ENCODE measurements at places on chromosomes 3 and 15.

DNA sequence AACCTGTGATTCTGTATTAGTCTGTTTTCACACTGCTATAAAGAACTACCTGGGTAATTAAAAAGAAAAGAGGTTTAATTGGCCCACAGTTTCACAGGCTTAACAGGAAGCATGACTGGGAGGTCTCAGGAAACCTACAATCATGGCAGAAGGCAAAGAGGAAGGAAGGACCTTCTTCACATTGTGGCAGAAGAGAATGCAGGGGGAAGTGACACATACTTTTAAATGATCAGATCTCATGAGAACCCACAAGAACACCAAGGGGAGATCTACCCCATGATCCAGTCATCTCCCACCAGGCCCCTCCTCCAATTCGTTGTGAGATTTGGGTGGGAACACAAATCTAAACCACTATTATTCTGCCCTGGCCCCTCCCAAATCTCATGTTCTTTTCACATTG lies 6.1 kb downstream of the ZKSCAN7 start:
- DNase-seq = no peak

GRCh38 chr15:51046799-51047449 lies 47.8 kb downstream of the TNFAIP8L3 start:
- no peak for DNase-seq

- DNase-seq = peak; percentile 91
These were observed 14.7 kb downstream of the PAK2 start for GRCh38 chr3:196754091-196754981.

DNA sequence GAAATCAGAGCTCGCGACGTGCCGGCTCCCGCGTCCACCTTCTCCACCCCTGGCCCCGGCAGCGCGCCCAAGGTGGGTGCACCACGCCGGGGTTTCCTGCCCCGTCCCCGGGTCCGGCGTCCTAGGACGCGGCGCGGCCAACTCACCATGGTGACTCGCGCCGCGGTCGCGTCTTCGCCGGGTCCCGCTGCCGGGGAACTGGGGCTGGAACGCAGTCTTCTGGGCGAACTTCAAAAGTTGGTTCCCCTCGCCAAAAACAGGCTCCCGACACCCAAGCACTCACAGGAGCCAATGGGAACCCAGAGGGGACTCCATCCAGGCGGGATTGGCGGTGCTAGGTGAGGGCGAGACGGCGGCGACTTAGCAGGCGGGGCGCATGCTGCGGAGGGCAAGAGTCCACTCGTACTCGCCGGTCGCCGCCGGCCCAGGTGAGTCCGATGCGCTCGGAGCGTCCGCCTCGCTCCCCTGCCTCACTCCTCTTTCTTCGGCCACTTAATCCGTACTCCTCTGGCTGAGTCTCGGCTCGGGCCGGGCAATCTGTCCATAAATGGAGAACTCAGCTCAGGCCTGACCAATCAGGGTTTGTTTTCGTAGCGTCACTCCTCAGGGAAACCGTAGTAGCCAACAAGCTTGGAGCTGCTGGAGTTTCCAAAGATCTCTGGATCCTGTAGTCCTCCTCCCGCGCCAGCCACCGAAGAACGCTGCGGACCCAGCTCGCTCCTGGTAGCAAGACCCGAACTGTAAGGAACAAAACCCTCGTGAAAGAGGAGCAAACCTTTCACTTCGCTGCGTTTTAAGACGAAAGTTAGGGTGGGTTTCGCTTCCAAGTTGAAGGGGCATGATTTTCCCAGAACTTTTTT lies at the start of gene MYO1E:
TSS of gene MYO1E (minus strand) at position 520 of the 860 bp plus-strand sequence. CDS start at position 149, 371 bp downstream.
- peak; percentile 99 for DNase-seq

GRCh38 chr15:59399465-59400102 lies 26.9 kb upstream of the MYO1E start:
- no peak for DNase-seq

DNA sequence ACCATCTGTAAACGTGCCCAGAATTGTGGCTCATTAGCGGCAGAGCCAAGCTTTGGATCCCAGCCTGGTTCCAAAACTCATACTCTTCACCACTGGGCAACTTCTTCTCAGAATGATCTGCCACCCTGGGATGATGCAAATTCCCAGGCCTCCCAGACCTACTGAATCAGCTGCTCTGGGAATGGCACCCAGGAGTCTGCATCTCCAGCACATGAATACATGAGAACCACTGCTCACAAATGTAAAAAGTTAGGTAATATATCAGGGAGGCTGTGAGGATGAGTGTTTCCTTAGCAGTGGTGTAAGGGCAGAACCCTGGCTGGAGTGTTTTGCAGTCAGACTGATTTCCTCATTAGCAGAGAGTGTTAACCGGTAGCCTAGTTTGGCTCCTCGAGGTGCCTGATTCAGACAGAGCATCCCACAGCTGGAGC lies 94.2 kb downstream of the LIPC start:
- no peak for DNase-seq

GRCh38 chr3:126121632-126122031 lies 37.7 kb upstream of the SLC41A3 start:
- DNase-seq = no peak

DNA sequence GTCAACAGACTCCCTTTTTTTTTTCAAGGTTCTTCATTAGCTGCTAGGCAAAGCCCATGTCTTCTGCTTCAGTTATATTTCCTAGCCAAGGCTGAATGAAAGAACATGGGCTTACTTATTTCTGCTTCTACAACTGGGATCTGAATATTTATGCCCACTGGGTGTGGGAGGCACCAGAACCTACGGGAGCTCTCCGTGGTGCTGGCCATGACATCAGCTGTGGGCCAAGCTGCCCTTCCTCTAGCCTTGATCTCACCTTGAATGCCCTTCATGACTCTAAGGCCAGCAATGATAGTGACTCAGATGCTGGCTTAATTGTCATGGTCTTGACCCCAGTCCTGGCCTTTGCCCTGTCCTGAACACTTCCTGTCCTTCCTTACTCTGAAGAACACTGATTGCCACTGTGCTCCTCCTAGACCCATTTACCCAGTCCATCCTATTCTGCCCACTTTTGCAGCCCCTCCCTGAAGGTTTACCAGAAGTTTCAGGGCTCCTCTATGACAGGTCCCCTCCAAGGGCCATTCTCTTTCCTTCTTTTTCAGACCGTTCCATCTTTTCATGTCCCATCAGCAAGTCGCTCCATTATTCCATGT lies 32.8 kb upstream of the PRR20G start:
- peak; percentile 62 for DNase-seq

DNA sequence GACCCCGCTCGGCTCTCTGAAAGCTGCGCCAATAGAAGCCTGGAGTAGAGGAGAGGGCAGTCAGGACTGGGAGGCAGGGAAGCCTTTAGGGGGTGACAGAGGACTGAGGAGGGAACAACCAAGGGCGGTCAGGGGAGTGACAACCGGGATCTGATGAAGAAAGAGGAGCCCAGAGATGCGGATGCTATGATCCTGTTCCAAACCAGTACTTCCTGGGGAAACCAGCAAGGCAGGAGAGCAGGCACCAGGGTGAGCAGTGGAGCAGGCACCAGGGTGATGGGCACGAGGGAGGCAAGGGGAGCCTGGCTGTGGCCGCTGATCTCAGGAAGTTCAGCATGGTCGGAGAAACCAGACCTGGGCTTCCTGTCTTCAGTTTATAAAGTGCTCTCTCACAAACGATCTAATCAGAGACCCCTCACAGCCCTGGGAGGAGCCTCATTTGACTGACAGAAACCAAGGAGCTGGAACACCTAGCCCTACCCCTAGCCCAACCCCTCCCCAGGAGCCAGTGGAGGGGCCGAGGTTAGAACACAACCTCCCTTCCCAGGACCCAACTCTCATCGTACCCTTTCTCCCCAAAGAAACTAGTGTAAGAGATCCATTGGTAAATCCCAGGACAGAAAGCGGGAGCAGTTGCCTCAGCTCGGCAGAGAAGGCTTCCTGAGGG lies 34.9 kb downstream of the CCDC33 start:
- DNase-seq = no peak

GRCh38 chr3:135213213-135213612 lies 418.2 kb downstream of the EPHB1 start:
- DNase-seq = no peak

DNA sequence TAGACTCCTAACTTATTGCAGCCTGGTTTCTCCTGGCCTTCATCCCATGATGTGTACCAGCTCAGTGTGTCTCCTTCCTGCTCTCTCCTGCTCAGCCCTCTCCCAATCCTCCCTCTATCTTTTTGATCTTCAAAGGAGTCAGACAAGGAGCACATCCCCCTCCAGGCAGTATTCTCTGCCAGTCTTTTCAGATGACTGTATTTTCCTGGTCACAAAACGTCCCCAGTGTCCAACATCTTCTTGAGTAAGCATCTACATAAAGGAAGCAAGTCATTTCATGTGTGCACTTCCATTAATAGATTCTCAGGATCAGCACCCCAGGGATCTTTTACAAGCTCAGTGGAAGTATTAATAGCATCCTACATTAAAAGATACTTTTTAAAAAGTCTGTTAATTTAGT lies 148.9 kb upstream of the THBS1 start:
- DNase-seq = no peak

- DNase-seq = no peak
These were observed 1141.6 kb downstream of the IGSF11 start for GRCh38 chr3:117893001-117893400.

DNA sequence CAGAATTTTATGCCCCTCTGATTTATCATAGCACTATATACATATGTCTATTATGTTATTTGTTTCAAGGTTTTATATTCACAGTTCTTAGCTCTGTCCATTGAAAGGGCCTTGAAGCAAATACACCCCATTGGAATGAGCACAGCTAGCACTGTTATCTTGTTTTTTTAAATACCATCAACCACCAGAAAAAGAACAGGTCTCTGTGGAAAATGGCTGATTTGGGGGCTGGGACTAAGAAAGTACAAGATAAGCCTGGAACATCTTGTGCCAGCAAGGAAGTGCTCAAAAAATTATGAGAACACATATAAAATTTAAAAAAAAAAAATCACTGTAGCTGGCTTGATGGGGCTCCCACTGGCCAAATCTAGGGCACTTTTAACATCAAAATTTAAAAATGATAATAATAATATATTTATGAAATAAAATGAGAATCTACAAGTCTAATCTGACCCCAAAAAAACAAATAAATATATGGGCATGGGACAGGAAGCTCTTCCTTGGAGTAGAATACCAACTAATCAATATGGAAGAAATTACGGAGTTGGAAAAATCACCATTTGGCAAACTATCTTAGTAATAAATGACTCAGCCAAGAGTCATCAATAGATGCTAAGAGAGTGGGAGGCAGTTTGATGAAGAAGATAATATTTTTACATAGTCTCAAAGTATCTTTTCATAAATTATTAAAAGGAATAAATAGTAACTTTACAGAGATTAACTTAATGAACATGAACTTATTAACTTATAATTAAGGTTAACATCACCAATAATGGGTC lies 20.5 kb downstream of the IFT80 start:
- no peak for DNase-seq

DNA sequence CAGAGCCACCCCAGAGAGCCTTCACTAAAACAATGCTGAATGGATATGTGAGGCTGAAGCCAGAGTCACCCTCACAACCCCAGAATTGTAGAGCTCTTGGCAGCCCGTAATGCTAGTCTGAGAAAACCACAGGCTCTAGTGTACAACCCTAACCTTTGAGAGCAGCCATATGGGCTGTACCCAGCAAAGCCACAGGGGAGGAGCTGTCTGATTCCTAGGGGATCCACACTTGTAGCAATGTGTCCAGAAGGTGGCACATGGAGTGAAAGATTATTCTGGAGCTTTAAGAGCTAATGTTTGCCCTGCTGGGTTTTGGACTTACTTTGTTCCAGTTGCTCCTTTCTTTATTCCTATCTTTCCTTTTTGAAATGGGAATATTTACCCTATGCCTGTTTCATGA lies 626.8 kb downstream of the GRM7 start:
- no peak for DNase-seq

GRCh38 chr3:69197922-69198530 lies 75.6 kb upstream of the LMOD3 start:
- no peak for DNase-seq

- no peak for DNase-seq
These were observed 124.0 kb downstream of the ADAMTS9 start for GRCh38 chr3:64563751-64564150.

DNA sequence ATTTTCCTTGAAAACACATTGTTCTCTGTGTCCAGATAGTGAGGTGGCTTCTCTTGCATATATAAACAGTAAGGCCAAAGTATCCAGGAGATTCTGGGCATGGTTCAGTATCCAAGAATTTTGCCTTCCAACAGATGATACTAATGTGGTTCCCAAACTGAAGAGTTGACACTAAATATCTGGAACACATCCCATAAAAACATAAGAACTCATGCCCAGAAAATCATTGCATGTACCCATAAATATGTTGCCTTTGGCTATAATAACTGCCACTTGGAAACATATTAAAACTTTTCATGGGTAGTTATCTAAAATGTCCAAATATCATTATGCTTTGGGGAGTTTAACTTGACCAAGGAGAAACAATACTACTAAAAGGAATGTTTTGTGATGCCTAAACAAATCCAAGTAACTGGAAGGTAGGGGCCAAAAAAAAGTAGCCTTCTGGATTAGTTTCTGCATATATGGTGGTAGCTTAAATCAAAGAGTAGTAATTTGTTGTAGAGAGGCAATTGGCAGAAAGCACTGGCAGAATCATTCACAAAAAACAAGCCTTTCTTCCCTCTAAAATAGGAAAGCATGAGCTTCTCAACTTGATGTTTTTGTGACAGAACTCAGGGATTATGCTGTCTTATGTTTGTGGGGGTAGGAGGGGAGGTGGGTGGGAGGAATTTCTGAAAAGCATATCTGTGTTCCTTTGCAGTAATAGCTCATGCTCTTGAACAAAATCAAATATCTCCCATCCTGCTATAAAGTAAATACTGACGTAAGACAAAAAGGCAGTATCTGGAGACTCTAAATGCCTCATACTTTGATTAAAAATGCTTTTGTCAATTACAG lies 753.9 kb downstream of the TUSC7 start:
- DNase-seq = no peak

- DNase-seq = no peak
These were observed at the start of gene TM6SF1 for GRCh38 chr15:83106994-83107840. TSS of gene TM6SF1 (plus strand) at chr15:83107645. CDS start at chr15:83107681, 36 bp downstream.

GRCh38 chr15:41331833-41332193 lies 578 bp downstream of the OIP5 start:
- DNase-seq = no peak

- DNase-seq = no peak
These were observed 275.5 kb downstream of the GAP43 start for GRCh38 chr3:115898656-115899410.

- DNase-seq = peak; percentile 75
These were observed 132.7 kb upstream of the TRIM42 start for GRCh38 chr3:140545197-140545596.

DNA sequence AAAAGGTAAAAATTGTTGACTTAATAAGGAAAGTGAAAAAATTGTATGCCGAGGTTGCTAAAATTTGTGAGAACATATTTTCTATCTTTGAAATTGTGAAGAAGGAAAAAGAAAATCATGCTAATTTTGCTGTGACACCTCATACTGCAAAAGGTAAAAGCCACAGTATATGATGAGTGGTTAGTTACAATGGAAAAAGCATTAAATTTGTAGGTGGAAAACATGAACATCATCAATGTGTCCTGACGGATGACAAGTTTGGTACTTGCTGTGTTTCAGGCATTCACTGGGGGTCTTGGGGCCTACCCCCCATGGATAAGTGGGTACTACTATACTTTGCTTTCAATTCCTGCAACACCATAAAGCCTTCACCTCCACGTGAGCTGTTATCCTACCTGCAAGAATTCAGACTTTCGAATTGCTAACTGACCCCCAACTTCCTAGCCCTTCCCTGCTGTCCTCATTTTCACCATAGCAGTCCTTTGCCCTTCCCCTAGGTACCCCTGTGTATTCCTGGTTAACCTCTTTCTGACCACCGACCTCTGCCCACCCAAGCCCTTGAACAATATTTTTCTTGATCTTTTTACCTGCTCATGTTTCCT lies 62.4 kb downstream of the RAB7A start:
- DNase-seq = no peak

GRCh38 chr3:154018100-154018696 lies 103.0 kb upstream of the ARHGEF26 start:
- DNase-seq = no peak
